NCI-H1930 (cell line): ENCODE measurements at places on chromosomes 5 and 9.

- DNase-seq, result no peak
Measured at GRCh38 chr9:20331095-20331685, 291.1 kb downstream of the MLLT3 start.

GRCh38 chr5:14411216-14411615 is 170.4 kb upstream of the OTULINL start:
- DNase-seq, result no peak

GRCh38 chr5:150511578-150512367 is 3.8 kb downstream of the NDST1 start:
- DNase-seq, result no peak

- DNase-seq, result no peak
Measured at GRCh38 chr9:127613583-127613954, 1.5 kb downstream of the STXBP1 start.

- no peak for DNase-seq
Measured at GRCh38 chr5:10546186-10546585, 17.7 kb upstream of the ANKRD33B start.

GRCh38 chr5:166353580-166353979 is 1937.9 kb upstream of the WWC1 start:
- DNase-seq, result no peak
